ENCODE measurements at places on chromosomes 7 and 10.

DNA sequence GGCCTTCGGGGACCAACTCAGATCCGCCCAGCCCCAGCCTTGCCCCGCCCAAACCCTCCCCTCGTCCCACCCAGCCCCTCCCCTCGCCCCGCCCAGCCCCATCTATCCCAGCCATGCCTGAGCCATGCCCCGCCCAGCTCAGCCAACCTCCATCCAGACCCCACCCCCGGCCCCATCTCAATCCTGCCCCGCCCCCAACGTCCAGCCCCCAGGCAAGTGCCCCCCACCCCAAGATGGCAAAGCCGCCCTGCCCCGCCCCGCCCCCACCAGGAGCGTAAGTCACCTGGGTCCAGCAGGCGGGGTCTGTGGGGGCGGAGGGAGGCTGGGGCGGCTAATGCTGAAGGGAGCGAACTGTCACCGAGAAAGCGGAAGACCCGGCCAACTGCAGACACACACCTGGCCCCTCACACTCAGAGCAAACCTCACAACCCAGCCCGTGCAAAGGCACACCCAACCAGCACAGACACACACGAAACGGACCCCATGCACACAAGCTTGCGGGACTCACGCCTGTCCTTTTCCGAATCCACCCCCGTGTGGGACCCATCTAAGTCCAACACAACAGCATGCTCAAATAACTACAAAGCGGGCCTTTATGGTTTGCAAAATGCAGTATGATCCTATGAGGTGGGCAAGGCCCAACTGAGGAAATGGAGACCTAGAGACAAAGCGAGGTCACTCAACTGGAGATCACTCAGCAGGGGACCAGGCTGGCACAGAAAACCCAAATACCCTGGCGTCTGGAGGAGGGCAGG, 11.5 kb upstream of the OGA start:
- DNase-seq: peak; percentile 90

DNA sequence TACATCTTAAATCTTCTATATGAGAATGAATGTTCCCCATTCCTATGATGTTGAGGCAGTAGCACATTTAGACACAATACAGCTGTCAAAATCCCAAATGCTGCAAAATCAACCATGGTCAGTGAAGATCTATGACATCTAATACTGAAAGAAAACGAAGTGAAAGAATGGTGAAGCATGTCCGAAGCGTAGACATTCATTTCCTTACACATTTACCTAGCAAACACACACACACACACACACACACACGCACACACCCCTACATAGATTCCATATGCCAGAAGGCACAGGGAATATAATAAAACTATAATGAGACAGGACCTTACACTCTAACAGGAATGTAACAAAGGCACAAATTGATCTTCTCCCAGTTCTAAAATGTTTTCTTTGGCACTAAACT, 32.5 kb downstream of the CCDC6 start:
- no peak for DNase-seq

- DNase-seq: no peak
Measured at GRCh38 chr7:69937097-69937496, 338.8 kb downstream of the AUTS2 start.

DNA sequence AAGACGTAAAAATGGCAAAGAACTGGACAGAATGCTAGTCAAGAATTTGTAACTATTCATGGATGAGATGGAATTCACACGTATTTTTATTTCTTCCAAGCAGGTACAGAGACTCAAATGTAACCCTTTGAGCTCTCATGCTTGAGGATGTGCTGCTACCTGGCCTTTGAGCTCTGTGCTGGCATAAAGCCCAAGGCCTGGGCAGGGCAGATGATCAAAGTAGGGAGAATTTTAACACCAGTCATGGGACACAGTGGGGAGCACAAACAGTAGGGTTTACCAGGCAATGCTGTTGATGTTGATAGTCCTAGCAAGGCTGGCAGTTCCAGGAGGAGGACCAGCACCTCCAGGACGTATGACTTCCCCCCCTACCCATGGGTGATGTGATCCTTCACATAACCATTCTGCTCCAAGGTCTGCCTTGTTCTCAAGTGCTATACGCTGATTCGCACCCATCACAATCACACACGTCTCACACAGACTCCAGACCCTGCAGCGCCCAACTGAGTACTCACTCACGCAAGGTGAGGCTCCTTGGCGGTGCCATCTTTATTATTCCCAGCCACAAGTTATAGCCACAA, 48.6 kb upstream of the DLG5 start:
- DNase-seq: no peak

DNA sequence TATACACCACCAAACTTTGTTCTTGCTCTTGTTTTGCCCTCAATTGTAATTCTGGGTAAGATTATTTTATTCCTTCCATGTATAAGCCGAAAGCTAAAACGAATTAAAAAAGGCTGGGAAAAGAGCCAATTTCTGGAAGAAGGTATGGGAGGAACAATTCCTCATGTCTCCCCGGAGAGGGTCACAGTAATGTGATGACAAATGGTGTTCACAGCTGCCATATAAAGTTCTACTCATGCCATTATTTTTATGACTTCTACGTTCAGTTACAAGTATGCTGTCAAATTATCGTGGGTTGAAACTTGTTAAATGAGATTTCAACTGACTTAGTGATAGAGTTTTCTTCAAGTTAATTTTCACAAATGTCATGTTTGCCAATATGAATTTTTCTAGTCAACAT, 12.5 kb upstream of the CFAP69 start:
- DNase-seq: no peak

DNA sequence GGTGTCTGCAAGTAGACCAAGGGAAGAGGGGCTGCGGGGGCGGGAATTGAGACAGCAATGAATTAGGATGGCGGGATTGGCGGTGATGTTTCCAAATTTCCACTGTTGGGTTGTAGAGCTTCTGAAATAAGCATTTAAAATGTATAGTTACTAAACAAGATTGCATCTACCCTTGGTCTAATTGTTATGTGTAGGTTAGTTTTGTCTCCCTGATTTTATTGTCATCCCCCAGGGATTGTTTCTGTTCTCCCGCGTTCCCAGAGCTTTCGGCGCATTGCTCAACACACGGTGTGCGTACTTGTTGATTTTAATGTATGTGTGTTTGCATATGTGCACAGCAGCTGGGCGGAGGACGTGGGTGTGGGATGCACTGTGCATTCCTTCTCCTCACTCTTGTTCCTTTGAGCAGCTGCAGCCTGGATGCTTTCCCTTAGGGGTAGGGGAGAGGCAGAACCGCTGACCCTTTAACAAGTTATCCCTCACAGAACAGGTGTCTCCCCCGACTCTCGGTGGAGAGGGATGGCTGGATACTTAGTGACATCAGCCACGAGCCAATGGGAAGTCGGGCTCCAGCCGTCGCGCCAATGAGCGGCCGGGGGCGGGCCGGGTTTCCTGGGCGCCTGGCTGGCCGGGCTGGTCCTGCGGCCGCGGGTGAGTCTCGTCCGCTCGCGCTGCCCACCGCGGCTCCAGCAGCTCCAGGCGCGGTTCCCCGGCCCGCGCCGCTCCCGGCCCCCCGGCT, at the start of gene TSPAN33:
Gene TSPAN33 (plus strand): TSS at position 613 of the 739 bp plus-strand sequence. CDS start 274 bp downstream, outside the sequence.
- peak; percentile 45 for DNase-seq

DNA sequence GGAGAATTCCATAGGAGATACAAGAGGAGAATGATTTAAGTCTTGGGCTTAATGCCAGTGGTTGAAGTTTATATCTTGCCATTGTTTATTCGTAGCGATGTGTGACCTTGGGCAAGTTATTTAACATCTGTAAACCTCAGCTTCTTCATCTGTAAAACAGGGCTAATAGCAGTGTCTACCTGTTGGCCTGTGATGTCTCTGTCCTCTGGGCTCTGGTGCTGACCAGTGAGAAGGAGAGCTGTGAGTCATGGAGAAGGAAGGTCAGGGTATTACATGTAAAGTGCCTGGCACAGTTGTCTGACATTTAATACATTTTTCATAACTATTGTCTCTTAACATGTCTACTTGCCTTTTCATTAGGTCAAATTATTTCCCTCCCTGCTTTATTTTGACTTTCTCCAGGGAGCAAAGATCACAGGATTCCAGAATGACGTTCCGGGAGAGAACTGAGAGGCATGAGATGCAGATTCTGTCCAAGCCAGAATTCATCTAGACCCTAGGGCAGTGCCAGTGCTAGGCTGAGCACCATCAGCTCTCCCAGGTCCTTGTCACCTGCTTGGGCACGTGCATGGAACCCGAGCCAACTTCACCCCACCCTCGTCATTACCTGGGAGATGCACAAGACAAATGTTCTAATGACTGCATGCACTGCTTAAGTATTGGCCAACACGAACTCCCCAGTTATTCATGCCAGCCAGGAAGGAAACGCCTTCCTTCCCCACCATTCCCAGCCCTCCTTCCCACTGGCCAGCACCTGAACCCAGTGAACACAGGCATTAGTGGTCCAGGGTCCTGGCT, 187.9 kb downstream of the DPY19L1 start:
- no peak for DNase-seq

DNA sequence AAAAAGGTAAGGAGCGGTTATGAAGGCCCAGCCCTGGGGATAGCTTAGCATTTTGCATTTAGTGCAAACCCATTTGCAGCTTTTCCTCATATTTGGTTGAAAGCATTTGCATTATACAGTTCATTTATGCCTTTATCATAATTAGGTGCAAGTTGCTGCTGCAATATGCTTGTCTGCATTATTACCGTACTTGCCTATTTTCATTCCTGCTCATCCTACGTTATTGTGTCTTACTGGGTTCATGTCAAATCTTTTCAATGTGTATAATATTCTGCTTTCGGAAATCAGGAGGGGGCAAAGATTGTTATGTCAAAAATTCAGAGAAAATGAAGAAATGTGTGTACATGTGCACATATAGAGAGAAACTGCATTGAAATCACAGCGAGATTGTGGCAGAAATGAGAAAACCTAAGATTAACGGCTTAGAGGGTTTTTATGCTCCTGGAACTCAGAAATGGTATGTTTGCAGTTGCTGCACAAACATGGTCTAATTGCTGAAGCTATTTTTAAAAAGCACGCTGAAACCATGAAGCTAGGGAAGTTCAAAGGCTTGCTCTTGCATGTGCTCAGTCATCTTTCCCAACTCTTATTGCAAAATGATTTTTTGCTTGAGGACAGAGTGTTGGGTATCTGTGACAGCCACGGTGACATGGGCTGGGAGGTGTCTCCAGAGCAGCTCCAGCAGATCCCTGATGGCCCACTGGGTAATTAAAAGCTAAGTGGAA, 613.2 kb downstream of the SDK1 start:
- DNase-seq: no peak

DNA sequence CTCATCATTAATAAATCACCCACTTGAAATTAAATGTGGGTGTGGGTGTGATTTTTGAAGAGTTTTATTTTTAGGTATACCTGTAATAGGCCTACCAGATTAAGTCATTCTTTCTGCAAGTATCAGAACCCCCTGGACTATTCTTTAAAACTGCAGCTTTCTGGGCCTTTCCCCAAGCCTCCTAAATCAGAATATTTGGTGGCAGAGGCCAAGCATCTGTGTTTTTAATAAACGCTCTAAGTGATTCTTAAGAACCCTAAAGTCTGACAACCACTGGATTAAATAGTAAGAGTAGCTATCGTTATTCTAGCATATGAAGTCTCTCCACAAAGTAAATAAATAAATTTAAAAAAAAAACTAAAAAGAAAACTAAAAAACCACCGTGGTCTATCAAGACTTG, 703.0 kb upstream of the NRP1 start:
- no peak for DNase-seq
